ENCODE measurements at places on chromosomes 5 and 9.

GRCh38 chr5:85651731-85652130, 966.0 kb upstream of the COX7C start:
- DNase-seq = no peak

GRCh38 chr5:126395198-126395597, 28.0 kb upstream of the GRAMD2B start:
- DNase-seq = no peak

DNA sequence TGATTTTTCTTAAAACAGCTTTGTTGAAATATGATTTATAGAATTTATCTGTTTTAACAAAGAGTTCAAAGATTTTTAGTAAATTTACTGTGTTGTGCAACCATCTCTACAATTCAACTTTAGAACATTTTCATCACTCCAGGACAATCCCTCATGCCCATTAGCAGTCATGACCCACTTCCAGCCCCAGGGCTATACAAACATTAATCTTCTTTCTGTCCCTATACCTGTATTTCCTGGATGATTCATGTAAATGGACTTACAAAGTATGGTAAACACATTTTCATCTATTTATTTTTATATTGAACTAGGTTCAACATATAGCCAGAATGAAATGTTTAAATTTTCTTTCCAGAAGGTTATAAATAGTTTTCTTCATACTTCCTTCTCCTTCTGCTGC, 127.8 kb upstream of the CCDC180 start:
- DNase-seq = no peak

GRCh38 chr5:156396830-156397081, 69.8 kb downstream of the SGCD start:
- no peak for DNase-seq

GRCh38 chr9:129891569-129891968, 56.3 kb downstream of the USP20 start:
- DNase-seq = no peak

GRCh38 chr5:116834796-116835515, 260.3 kb upstream of the SEMA6A start:
- DNase-seq = no peak

- DNase-seq = no peak
These were observed 1.2 kb downstream of the PTBP3 start for GRCh38 chr9:112332214-112332613.

GRCh38 chr9:126336736-126337325, 10.2 kb downstream of the MVB12B start:
- no peak for DNase-seq

- DNase-seq = no peak
These were observed 2.3 kb downstream of the TGFBI start for GRCh38 chr5:136030956-136031611.

DNA sequence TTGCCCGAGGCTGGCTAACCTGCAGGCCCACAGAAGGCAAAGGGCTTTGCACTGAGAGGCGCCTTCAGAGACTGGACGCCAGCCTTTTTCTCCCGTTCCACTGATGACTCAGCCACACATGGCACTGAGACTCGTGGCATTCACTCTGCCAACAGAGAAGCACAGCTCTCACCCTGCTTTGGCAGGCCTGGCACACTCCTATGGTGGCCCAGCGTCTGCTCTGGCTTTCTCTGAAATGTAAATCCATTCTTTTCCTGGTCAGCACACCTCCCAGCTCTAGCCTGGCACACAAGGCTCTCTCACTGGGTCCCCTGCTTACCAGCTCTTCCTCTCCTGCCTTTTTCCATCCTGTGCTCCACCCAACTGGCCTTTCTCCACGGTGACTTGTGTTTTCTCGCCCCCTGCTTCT, 5.9 kb upstream of the MELK start:
- DNase-seq = no peak

GRCh38 chr5:17928581-17928981, 294.3 kb downstream of the TAF11L14 start:
- peak; percentile 69 for DNase-seq

- DNase-seq = no peak
These were observed 69.6 kb downstream of the GABBR2 start for GRCh38 chr9:98639133-98639532.

DNA sequence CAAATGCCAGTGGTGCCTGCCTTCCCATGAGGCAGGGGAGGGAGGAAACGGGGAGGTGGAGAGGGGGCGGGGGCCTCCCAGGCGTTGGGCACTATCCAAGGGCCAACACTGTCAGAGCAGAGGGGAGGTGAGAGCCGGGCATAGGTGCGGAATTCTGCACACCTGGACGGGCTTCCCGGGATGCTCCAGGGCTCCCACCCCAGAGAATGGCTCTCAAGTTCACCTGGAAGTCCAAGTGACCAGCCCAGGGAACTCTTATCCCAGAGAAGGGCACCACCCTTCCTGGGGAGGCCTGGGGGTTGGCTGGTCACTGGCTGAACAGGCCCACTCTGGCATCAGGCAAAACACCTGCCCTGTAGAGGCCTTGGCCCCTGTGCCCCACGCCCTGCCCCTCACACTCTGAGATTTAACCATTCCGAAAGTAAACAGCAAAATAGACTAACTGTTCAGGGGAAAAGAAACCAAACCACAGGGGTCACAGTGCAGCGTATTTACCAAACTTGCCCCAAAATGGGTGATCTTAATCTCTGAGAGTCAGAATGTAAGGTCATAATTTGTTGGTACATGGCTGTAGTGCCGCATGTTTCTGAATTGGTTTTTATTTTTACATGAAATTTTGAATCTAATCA, 2.7 kb downstream of the CSF2 start:
- DNase-seq = no peak

- DNase-seq = no peak
These were observed 631 bp upstream of the RCL1 start for GRCh38 chr9:4792054-4792571.

DNA sequence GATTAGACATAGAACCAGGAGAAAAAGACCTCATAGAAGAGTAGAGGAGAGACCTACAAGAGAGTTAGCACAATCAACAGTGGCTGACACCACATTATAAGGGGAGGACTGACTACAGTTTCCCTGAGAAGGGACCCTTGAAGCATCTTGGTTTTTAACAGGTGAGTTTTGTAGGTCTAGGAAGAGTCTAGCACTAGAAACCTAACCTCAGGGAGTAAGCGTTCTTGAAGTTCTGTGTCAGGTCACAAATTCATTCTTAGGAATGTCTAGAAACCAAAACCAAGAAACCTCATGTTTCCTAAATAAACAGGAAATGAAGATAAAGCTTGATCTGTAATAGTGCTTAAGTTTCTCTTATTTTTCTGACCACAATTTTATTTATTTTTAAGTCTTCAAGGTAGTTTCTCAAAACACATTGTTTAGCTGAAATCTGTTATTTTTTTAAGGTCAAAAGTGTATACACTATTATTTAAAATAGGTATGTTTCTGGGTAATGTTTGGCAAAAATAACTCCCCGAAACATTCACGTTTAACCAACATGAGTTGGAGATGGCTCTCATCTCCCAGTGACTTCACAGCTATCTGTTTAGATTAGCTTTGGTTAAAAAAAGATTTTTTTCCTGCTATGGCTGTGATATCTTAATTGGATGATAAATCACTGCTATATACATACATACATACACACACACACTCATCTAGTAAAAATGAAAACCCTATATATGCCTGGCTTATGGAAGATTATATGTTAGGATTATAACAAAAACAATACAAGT, 37.1 kb downstream of the MAP3K1 start:
- no peak for DNase-seq

DNA sequence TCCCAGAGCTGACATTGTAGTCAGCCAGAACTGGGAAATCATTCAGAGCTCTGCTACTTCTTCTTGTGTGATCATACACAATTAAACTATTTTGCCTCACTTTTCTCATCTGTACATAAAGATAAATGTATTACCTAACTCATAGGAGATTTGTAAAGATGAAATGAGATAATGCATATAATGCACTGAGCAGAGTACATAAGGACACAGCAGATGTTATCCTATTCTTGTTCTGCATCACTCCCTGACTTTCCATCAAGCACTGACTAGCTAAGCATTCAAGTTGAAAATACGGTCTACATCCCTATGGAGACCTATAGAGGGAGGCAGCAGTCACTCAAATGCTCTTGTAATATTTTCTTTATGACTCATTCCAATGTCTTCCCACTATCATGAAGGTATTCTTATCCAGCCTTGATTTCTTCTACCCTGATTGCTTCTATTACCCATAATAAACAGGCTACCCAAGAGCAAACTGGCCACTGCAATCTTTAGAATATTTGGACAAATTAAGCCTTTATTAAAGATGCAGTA, 16.3 kb upstream of the PRR16 start:
- DNase-seq = no peak

Measured in kidney (tissue), 22 donors.